T follicular helper cell (primary cell): ENCODE measurements at places on chromosomes 12 and 14.

DNA sequence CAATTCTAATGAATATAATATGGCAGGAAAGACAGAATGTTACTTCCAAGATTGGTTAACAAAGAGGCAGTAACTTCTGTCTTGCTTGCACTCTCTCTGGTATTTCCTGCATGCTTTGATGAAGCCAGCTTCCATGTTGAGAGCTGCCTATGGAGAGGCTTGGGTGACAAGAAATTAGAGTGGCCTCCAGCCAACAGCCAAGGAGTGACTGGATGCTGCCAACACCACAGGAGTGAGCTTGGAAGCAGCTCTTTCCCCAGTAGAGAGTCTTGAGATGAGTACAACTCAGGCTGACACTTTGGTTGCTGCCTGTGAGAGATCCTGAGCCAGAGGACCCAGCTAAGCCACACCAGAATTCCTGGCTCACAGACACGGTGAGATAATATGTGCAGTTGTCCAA is 183.1 kb downstream of the RMST start:
- no peak for DNase-seq

GRCh38 chr12:90939382-90939781 is 15.6 kb downstream of the CCER1 start:
- DNase-seq, result no peak

- no peak for DNase-seq
Measured at GRCh38 chr12:18731156-18731555, 6.7 kb downstream of the PLCZ1 start.

DNA sequence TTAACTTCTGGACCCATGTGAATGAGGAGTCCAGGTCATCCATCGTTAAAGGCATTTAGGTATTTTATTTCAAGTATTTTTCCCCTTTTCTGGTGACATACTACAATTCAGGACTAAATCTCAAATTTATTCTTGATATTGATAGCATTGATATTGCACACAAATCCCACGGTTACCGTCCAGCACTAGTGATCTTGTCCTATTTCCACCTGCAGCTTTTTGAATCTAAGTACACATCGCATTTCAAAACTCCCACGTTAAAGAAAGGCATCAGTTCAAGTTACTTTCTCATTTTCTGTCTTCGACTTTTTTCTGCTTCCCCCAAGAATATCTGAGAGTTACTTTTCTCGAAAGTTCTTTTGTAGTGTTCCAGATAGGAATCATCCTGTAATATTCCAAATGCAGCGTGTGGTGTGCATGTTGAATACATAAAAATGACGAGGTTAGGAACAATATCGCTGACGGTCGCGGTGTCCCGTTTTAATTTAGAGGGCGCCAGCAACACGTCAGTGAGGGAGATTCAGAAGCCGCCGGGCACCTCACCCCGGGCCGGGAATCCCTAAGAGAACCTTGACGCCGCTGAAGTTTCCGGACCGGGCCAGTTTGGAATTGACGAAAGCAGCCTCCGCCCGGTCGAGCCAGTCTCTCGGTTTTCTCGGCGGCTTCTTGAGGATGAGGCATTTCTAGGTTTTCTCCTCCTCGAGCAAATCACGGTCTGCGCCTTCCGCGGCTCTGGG is 569 bp upstream of the RGS6 start:
- no peak for DNase-seq

DNA sequence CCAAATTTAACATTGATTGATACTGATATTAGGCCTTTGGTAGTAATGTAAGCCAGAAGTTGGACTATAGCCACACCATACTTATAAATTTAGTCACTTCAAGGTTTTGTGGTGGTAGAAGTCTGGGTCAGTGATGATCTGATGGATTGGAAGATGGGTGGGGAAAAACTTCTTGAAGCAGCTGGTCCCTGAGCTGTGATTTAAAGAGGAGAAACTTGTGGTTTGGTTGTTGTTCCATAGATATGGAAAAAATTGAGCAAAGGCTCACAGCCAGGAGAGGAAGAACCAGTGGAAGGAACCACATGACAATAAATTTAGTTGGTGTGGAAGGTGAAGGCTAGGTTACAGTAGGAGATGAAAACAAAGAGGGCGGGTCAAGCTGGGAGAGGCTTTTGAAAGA is 26.1 kb downstream of the PTHLH start:
- DNase-seq, result no peak

- no peak for DNase-seq
Measured at GRCh38 chr14:80621701-80622100, 319.8 kb downstream of the CEP128 start.

GRCh38 chr14:89549381-89550125 is 132.5 kb upstream of the FOXN3 start:
- no peak for DNase-seq

GRCh38 chr12:68912916-68913315 is 20.1 kb downstream of the CPM start:
- DNase-seq, result no peak

DNA sequence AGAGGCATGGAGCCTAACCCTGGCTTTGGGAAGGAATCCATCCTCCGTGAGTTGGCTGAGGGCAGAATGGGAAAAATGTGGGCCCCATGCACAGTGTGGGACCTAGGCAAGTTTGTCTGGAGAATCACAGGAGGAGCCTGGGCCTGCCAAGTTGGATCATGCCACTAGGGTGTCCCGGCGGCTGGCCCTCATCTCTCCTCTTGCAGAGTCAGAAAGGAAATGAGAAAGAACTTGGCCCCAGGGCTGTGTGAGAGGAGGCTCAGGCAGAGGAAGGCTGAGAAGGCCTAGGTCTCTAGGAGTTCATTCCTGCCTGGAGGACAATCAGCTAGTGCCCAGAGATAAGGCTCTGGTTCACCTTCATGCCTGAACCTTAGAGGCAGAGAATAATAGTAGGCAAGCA is 2.5 kb upstream of the ESRRB start:
- no peak for DNase-seq

DNA sequence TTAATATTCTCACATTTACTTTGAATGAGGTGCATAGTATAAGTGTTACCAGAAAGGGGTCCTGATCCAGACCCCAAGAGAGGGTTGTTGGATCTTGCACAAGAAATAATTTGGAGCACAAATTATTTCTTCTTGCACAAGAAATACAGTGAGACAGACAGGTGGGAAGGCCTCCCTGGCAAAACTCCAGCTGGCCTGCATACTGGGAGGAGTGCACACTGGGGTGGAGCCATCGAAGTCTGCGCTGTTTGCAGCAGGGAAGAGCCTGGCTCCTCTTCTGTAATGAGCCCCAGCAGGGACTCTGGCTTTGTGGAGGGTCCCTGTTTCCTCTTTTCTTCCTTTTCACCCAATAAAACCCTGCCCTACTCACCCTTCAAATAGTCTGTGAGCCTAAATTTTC is 141.6 kb downstream of the GLT1D1 start:
- DNase-seq, result no peak

DNA sequence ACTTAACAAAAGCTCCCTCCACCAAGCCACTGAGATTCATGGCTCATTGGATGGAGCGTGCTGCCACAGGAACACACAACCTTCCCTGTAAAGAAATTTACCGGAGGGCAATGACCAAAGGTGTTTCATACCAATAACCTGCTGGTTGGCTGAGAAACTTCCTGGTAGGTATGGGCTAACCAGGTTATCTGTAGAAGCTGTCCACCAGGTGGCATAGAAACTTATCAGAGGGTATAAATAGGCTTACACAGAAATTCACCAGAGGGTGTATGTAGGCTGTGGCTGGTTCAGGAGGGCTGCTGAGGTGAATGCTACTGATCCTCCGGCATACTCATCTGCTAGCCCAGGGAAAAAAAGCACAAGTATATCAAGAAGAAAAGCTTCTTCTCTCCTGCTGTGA is 27.1 kb upstream of the MTERF2 start:
- DNase-seq, result no peak

DNA sequence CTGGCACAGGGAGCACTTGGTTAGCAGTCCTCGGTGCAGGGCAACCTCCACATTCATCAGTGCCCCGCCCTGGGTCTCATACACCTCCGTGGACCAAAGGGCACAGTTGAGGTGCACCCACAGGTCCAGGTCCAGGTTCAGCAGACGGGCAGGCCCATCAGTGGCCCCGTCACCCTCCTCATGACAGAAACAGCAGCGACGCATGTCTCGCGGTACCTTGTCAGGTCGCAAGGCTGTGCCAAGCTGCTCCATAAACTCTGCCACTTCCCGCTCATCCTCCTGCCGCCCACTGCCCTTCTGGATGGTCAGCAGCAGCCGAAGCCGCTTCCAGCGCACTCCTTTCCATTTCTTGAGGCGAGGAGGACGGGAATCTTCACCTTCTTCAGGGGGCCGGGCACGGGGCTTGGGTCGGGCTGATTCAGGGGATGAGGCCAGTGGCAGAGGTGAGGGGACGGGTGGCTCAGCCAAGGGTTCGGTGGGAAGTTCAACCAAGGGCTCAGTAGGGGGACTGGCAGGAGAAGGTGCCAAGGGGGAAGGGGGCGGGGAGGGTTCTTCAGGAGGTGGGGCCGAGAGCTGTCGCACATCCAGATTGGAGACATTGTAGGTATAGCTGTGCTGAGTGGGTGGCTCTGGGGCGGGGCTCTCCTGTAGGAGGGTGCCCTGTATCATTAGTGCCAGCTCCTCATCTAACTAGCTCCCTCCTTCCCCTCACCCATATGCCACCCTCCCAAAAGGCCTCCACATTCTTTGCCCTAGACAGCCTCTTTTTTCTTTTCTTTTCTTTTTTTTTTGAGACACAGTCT is 8.3 kb upstream of the PRKAG1 start:
- DNase-seq, result no peak

- no peak for DNase-seq
Measured at GRCh38 chr14:54698966-54699530, 132.1 kb downstream of the SAMD4A start.

DNA sequence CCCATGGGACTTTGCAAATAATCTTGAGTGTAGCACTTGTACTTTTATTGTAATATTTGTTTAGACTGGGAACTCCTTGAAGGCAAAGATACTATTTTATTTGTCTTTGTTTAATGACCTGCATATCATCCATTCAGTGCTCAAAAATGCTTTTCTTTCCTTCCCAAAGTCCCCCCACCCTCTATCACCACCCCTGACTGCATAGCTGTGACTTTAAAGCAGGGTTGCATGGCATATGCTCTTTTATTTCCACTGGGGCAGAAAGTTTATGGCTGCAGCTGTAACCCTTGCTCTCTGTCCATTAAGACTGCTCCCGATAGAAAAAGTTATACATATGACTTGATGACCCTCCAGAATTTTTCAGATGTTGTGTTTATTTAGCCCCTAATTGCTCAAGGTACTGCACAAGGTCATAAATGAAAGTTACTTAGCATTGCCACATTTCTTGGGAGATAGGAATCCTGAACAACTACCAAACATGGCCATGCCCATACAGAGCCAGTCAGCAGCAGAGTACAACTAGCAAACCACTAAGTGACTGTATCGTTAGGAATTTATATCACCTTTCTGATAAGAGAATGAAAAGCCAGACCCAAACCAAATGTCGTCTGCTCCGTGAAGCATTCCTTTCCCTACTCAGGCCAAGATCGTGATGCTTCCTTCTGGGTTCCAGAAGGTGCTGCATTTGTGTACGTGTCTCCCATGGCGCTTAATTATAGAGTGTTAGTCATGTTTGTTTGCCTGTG is 114.3 kb downstream of the DIP2B start:
- DNase-seq, result no peak

DNA sequence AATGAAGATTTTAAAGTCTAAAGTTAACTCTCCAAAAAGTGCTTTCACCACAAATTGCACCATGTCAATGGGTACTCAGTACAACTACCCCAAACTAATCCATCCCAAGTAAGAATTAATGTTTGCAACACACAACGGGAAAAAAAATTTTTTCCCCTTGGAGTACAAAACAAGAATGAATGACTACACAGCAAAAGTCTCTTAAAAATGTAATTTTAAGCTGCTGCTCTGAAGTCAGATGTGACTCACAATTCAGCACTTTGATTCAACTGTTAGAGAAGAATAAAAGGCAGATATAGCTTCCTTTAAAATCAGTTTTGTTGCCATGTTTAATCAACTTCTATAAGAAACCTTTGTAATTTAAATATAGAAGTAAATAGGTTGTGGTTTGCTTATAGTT is 42.5 kb upstream of the VPS33A start:
- no peak for DNase-seq

DNA sequence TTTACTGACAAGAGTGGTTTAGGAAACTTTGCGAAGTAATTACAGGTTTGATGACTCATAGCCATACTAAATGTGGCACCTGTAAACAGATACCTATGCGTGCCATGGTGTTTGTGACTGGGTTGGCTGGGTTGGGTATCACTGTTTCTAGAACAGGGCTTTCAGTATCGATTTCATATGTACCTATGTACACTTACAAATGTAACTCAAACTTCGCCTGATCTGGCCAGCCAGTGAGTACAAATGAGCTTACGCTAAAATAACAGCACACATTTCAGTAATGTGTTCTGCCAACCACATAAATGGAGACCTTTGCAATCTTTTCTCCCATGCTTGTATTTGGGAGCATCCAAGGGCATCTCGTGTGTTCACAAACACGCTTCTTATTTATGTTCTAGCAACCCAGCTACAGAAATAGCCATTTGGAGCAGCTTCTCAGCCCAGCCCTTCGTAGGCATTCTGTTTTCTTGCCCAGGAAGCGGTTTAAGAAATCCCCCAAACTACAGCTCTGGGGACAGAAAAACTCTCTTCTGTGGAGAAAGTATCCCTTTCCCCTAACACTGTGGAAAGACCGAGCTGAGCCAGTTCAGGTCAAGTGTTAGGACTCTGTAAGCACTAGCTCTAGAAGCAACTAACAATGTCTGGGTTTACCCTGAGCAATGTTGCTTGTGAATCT is 42.3 kb upstream of the MDM1 start:
- peak; percentile 15 for DNase-seq

GRCh38 chr14:99230208-99231151 is 41.5 kb downstream of the BCL11B start:
- DNase-seq, result peak; percentile 84

DNA sequence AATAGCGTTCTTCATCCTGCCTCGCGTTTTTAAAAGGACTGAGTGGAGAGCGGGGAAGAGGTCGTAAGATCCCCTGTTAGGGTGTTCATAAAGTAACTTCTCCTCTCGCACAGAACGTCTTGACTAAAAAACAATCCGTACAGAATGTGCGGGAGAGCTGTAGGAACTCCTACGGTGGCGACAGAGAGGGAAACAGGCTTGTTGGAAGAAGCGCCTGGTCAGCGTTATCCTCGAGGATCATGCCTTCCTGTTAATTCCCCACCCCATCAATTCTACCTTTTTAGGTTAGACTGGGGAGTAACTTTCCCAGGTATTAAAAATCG is 399 bp upstream of the WASHC4 start:
- DNase-seq, result no peak

DNA sequence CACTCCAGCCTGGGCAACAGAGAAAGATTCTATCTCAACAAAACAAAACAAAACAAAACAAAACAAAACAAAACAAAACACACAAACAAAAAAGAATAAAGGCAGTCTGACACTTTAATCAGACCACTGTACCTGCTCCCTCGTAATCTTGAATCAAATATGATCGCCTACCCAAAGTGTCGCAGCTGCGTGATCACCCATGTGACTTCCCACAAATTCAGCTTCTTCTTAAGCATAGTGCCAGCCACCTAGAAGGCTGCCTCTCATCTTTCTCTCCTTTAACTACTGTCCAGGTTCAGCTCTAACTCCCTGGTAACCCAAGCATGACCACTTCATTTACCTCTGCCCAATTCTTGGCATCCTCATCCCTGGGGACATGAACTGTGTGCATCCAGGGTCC is 37.4 kb downstream of the FMNL3 start:
- DNase-seq, result no peak
